ENCODE measurements at places on chromosomes 7 and 10.
A peak's percentile ranks its signal among the peaks of the same experiment; 100 is the strongest.

- no peak for DNase-seq
Observed at GRCh38 chr10:106857213-106857612, 307.3 kb downstream of the SORCS1 start.

GRCh38 chr7:2199956-2200583 lies 32.7 kb downstream of the MAD1L1 start:
- no peak for DNase-seq

DNA sequence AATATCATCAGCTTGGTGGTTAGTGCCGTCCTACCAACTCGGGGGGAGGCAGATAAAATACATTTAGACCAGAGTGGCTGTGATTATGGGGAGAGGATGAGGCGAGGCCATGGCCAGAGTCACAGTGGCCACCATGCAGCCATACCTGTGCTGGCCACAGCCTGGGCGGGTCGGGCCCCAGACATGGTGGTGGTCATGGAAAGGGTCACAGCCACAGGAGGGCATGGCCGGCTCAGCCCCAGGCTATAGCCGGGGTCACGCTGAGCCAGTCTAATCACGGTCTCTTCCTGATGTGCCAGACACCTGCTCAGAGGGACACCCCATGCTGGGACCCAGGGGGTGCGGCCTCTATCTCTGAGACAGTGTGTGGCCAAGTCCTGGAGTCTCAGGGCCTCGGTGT lies 10.2 kb downstream of the ADGRA1 start:
- DNase-seq: no peak

DNA sequence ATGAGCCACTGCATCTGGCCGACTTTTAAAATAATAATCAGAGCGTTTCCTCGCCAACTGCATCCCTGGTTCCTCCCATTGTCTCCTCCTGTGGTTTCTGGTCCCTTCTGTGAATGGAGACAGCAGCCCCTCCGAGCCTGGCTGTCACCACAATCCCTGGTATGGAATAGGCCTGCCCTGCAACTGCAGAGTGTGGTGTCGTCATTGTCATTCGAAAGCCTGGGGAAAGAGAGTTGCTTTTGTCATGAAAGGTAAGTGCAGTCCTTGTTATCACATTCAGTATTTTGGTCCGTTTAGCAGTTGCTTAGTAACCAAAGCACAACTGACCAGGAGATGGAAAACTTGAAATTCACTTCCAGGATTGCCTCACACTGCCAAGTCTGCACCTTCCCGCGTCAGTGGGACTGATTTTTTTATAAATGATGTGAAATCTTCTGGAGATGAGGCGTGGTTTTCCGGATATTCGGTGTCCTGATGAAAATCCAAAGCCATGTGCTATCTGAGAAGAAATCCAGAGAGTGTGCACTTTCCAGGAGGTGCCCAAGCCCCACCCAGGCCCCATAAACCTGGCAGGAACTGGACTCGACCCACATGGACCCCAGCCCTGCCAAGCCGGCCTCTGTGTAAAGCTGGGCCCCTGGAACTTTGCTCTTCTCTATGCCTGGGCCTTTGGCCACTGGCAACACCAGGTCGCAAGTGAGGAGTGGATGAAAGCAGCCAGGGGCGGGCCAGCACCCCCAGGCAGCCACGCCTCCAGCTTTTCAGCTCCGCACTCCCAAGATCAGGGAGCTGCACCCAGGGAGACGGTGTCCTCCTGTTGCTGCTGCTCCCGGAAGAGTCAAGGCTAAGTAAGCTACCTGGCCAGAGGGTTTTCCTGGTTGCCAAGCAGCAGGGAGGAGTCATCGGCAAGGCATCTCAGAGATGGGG lies 133.7 kb upstream of the SH2B2 start:
- DNase-seq: no peak

- DNase-seq: peak; percentile 32
Observed at GRCh38 chr10:114110174-114110972, 63.6 kb downstream of the CCDC186 start.

DNA sequence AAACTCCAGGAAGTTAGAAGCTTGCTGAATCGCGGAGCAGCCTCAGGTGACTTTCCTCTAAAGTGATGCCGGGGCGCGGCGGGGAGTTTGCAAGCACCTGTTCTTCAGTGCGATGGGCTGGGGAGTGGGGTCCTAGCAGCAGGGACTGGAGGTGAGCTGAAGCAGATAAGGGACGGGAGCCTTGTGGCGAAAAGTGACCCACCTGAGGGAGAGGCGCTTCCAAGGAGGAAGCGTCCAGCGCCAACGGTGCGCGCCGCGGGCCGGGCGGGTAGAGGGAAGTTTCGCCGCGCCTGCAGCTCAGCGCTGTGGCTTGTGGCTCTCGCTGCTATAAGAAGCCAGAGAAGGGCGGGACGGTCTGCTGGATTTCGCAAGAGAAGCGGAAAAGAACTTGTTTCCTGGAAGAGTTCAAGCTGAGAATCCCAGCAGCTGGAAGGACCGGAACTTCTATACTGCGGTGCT lies at the start of gene STEAP4:
STEAP4 (minus strand) TSS at position 305 of the 459 bp plus-strand sequence. CDS start 22,625 bp downstream, outside the sequence.
- DNase-seq: peak; percentile 72

GRCh38 chr7:100714725-100715124 lies 5.5 kb upstream of the EPO start:
- no peak for DNase-seq

GRCh38 chr7:86926732-86927131 lies 132.7 kb downstream of the ELAPOR2 start:
- DNase-seq: peak; percentile 81

- no peak for DNase-seq
Observed at GRCh38 chr10:71611131-71611530, 108.4 kb downstream of the C10orf105 start.

DNA sequence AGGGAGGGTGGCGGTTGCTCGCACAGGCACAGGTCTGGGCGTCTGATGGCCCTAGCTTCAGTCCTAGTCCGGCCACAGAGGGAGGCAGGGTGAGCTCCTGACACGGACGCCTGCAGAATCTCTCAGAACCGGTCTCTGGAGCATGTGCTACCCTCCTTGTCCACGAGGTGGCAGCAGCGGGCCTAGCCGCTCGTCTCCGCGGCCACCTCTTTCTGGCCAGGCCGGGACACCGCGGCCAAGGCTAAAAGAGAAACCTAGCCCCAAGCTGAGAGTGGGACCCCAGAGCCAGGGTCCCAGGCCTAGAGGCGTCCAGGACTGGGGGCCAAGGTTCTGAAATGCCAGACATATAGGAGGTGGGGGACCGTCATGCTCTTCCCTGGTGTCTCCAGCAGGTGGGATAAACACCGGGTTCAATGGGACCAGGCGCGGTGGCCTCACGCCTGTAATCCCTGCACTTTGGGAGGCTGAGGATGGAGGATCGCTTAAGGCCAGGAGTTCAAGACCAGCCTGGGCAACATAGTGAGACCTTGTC lies 3.2 kb upstream of the LAT2 start:
- peak; percentile 89 for DNase-seq

- DNase-seq: no peak
Observed at GRCh38 chr7:152597507-152597906, 78.4 kb downstream of the XRCC2 start.

- peak; percentile 23 for DNase-seq
Observed at GRCh38 chr10:125976960-125977605, 80.7 kb downstream of the FANK1 start.

GRCh38 chr10:61974601-61975390 lies 73.3 kb downstream of the ARID5B start:
- DNase-seq: peak; percentile 67

DNA sequence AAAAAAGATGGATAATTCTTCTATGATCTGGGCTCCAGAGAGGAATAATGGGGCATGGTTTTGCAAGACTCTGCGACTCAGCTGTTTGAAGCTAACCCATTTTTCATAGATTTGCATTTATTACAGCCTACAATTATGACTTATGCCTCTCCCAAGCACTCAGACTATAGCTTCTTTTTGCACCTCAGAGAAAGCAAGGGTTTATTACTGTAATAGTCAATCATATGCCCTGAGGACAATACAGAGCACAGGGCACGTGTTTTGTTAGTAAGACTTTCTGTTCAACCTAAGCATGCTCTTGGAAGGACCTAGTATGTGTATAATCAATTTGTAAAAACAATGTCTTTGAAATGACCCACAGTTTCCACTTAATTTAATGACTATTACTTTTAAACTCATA lies 221.2 kb downstream of the PARD3 start:
- no peak for DNase-seq

GRCh38 chr7:24715171-24715570 lies 42.1 kb downstream of the GSDME start:
- DNase-seq: no peak

DNA sequence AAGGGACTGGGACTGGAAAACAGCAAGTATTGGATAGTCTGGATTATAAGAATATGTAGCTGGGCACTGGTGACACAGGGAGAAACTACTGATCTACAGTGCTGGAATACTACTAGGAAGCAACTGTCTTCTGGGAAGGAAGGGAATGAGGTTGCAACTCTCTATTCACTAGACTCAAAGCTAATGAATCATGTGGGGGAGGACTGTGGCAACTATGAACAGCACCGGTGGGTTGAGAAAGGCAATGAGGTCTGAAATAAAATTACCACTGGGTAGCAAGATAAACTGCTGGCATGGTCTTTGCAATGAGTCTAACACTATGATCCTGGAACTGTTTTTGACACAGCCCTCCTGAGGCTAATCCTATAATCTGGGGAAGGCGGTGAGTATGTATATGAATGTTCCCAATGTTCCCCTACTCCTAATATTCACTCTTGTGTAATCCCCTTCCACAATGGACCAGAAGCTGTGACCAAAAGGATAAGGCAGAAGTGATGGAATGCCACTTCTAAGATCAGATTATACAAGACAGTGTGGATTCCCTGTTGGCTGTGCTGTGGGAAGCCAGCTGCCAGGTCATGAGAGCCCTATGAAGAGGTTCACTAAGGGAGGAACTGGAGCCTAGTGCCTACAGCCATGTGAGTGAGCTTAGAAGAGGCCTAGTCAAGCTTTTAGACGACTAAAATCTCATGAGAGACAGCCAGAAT lies 101.3 kb upstream of the DNAJB12 start:
- peak; percentile 27 for DNase-seq

- DNase-seq: peak; percentile 87
Observed at GRCh38 chr10:128054163-128054970, 71.9 kb downstream of the MKI67 start.

GRCh38 chr7:537911-538634 lies 18.4 kb upstream of the PDGFA start:
- no peak for DNase-seq

GRCh38 chr10:133397938-133398337 lies 4.0 kb downstream of the MTG1 start:
- no peak for DNase-seq

DNA sequence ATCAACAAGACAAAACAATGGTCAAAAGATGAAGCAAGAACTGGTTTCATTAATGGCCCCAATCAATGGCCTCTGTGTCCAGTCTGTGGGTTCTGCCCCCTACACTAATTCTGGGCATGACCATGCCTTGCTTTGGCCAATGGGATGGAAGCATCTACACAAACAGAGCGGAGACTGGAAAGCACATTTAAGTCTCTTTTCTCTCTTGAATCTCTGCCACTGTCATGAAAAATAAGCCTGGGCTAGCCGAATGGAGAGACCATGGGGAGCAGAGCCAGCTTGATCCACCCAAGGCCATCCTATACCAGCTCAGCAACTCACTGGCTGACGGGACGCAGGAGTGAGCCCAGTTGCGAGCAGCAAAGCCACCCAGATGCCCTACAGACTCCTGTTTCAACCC lies 30.9 kb downstream of the ANKRD16 start:
- no peak for DNase-seq

GRCh38 chr7:24882989-24883621 lies 96.9 kb downstream of the OSBPL3 start:
- no peak for DNase-seq

- DNase-seq: no peak
Observed at GRCh38 chr7:76425156-76425555, 406 bp downstream of the ZP3 start.

- DNase-seq: no peak
Observed at GRCh38 chr10:37789590-37789989, 67.8 kb downstream of the ZNF248 start.

DNA sequence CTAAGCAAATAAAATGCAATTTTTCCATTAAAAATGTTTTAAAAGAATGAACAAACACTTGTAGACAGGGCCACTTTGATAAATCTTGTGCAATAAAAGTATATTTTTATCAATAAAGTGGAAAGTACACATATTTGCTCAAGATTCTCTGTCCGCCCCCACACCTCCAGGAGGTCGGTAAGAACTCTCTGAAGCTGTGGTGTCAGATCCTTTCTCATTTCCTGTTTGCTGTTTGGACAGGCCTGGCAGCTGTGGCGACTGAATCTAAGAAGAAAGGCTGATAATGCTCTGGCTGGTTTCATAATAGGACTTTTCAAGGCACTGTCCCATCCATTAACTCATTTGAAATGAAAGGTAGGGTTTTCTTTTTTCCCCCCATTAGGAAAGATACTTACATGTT lies 15.3 kb upstream of the ASB4 start:
- peak; percentile 62 for DNase-seq
